ENCODE measurements at places on chromosomes 12 and 14.

DNA sequence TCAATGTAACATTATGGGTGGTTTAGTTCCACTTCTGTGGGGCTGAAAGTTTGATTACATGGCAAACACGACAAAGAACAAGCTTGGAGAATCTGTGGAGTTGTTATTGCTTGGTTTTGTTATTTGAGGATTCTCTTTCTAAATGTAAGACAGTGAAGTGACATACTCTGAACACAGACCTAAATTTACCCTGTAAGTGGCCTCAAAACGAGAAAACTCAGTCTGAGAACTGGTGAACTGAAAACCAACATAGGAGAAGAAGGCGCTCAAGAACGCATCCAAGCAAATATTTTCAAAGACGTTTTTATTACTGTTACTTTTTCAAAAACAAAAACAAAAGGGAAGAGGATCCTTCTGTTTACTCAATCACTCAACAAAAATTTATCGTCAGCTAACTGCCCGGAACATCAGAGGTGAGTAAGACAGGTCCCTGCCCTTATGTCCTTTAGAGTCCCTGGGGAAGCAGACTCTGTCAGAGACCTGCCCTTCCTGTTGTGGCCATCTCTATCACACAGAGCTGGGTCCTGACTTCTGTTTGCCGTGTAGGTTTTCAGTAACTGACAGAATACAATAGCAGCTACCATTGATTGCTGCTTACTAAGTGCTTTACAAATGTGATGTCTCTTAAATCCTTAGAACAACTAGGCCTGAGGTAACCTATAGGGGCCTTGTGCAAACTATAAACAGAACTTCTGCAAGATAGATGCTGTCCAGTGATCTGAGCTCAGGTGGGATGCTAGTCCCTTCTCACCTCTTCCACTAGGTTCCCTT lies 79.3 kb upstream of the C12orf71 start:
- DNase-seq, result no peak

DNA sequence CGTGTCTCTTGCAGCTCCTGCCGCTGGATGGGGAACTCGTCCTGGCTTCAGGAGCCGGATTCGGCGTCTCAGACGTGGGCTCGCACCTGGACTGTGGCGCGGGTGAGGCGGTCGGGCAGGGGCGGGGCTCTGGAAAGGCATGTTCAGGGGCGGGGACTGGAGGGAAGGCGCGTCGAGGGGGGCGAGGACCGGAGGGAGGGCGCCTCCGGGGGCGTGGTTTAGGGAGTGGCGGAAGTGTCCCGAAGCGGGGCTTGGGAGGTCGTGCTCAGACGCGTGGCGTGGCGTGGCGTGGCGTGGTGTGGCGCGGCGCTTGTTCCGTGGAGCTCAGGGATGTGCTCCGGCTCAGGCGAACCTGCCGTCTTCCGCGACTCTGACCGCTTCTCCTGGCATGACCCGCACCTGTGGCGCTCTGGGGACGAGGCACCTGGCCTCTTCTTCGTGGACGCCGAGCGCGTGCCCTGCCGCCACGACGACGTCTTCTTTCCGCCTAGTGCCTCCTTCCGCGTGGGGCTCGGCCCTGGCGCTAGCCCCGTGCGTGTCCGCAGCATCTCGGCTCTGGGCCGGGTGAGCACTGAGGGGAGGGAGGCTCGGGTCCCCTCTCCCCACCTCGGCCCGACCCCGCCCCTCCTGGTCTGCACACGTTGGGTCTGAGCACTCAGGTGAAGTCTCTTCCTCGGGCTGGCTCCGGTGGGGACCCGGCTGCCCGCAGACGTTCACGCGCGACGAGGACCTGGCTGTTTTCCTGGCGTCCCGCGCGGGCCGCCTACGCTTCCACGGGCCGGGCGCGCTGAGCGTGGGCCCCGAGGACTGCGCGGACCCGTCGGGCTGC lies 6.2 kb downstream of the AMN start:
- peak; percentile 10 for DNase-seq

- peak; percentile 30 for DNase-seq
Observed at GRCh38 chr12:14952299-14952921, 9.0 kb downstream of the ARHGDIB start.

DNA sequence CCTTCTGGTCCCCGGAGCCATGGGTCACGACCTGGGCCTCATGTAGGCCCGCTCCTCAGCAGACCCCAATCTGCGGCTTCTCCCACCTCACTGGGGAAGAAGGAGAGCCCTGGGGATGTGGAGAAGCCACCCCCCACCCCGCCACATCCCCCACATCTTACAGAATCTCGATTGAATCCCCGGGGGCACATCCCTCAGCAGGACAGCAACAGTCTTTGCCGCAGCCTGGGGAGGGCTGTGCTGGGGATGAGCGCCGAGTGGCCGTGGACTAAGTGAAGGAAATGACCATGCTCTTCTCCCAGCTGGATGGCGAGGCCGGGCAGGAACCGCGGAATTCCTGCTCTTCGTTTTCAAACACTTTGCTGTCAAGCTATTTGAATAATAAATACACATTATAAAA lies 169.0 kb upstream of the RTL1 start:
- DNase-seq, result no peak

GRCh38 chr12:52006726-52007157 lies at the start of gene TAMALIN:
TSS of gene TAMALIN (plus strand) at chr12:52006946. CDS start at chr12:52007020, 74 bp downstream.
- no peak for DNase-seq

DNA sequence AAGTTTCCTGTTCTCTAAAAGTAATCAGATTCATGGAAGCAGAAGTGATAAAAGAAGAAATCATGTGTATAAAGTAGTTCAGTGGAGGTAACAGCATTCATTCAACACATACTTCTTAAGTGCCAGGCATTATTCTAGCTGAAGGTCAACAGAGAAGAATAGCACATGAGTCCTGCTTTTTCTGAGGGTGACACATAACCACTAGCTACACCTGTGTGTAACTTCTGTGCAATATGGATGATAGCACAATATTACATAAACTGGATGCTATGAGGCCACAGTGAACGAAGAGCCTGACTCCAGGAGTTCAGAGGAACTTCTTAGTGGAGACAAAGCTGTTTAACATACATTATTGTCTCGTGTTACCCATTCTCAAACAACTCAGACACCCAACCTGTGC lies 114.3 kb upstream of the PCED1B start:
- no peak for DNase-seq

- DNase-seq, result no peak
Observed at GRCh38 chr14:29486132-29486531, 441.5 kb downstream of the PRKD1 start.

DNA sequence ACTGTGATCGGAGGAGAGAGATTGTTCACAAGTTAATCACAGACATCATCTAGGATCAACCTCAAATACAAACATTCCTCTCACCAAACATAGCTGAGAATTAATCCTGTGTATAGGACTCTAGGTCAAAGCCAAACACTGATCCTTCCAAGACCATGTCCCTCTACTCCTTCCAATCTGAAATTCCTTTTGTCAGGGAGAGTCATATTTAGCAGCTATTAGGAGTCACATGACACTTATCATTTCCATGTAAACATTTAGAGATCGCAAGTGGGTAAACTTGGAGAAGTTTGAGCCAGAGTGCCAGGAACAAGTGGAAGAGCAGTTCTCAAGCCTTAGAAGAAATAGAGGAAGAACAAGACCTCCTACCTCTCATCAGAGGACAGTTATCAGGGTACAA lies 13.5 kb downstream of the OR2AP1 start:
- DNase-seq, result no peak

GRCh38 chr12:52693261-52693660 lies 10.1 kb downstream of the KRT77 start:
- no peak for DNase-seq

- peak; percentile 40 for DNase-seq
Observed at GRCh38 chr14:73887694-73888459, 1.2 kb downstream of the ZNF410 start.

DNA sequence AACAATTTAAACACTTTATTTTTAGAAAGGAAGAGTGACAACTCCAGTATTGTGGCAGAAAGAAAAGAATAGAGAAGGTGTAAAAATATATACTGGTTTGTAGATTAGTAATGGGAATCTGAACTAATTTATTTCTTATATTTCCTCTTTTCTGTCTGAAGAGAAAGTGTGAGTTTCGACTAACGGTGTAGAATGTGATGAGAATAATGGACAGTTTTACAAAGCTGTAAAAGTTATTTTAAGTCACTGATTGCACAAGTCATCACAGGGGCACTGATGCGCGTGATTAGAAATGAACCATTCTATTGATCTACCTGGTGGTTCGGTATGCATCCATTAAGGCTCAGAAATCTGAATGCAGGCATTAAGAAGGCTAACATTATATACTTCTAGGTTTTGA lies 158.5 kb upstream of the ATXN7L3B start:
- DNase-seq, result no peak

DNA sequence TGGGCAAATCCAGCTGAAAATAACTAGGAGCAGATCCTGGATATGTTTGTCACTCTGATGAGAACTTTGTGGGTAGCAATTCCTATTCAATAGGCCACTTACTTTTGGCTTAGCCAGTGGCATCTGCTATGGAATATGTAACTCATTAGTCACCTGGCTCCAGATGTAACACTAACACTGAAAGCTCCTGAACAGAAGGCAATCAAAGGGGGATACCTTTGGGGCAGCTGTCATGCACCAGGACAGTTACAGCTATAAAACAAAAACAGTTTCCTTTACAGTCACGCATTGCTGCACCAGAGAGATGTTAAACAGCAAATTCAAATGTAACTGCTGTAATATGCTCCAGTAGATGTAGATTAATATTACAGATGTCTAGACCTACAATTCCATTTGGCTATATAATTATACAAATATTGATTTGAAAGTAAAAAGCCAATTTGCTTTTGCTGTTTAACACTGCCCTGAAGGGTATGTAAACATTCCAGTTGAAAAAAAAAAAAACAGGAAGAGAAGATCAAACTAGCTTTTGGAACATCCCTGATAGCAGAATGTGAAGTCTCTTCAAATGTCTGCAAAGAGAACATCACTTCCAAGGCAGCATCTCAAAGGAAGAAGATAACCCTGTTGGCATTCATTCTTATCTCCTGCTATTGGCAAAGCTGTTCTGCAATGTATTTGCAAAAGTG lies 18.4 kb downstream of the RACGAP1 start:
- DNase-seq, result no peak

GRCh38 chr12:3641428-3642018 lies 111.4 kb downstream of the CRACR2A start:
- DNase-seq, result no peak

DNA sequence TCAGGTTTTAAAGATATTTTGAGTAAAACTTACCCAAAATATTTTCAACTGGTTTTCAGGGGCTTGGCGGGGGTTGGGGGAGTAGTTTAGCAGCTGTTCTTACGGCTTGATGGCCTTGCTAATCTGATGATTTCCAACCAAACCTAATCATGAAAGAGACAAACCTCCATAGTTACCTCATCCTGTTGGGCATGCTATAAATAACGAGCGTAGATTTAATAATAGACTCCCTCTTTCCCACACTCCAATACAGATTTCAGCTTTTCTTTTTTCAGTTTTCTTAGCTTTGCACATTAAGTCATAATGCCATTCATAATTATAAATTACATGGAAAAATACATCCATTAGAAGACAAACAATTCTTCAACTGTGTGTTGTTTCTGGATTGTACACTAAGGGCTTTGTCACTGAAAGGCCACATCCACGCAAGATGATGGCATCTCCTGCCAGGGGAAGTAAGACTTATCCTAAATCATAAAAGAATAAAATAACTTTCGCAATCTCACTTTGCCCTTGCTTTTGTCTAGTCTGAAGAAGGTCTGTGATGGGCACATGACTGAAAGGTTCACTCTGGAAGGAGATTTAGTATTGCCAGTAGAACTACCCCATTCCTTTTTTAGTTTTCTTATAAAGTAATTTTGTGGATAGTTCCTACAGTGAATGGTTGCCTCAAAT lies 23.2 kb downstream of the ITPR2 start:
- DNase-seq, result no peak

DNA sequence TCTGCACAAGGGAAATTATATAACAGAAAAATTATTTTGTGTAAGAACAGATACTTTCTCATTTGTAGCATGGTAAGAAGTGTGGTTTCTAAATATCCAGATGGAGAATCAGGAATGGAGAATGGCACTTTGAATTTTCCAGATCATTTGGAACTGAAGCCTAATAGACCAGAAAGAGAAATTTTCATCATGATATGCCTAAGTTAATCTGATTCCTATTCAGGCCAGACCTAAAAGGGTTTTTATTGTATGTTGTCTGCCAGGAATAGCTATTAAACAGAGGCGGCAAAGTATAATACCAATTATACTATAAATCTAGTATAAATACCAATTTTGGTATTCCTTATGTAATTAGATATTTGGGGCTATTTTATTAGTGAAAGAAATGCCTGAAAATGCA lies 382.7 kb upstream of the FAR2 start:
- DNase-seq, result no peak

DNA sequence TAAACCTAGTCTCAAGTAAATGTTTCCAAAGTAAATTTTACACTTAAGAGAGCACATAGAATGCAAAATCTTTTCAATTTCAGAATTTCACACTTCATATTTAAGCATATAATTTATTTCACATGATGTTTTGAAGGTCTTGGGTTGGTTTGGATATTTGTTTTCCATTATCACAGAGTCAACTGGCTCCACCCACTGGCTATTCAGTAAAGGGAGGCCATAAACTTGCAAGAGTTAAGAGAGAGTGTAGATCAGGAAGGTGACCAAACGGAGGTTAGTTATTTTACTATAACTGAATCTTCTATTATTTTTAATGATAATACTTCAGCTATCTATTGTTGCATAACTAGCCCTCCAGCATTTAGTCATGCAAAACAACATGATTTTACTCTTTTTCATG lies 6.2 kb upstream of the CPNE8 start:
- peak; percentile 48 for DNase-seq

DNA sequence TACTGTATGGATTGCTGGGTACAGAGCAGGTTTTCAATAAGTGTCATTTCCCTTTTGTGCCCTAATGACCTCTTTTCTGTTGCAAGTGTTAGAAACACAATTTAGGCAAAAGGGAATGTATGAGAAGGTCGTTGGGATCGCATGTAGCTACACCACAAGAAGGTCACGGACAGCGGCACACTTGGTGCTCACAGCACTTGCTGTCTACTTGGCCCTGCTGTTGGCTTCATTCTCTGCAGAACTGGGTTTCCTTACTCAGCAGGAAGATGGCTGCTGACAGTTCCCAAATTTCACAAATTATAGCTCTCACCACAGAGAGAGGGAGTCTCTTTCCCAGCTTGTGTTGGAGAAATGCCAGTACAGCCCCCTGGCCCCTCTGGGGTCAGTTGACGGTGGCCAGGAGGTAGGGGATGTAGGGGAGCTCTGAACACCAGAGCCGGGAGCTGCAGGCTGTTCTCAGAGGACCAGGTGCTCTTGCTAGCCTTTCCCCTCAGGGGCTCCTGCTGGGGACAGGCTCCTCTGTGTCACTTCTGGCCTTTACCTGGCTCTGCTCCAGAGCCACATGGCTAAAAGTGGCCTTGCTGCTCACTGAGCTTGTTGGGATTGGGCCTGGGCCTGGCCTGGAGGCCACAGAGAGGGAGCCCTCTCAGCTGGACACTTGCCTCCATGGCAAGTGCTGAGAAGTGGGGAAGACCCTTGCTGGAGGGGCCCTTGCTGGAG lies 50.9 kb upstream of the BCL7A start:
- DNase-seq, result no peak

- DNase-seq, result no peak
Observed at GRCh38 chr12:78330131-78330530, 499.4 kb downstream of the NAV3 start.

DNA sequence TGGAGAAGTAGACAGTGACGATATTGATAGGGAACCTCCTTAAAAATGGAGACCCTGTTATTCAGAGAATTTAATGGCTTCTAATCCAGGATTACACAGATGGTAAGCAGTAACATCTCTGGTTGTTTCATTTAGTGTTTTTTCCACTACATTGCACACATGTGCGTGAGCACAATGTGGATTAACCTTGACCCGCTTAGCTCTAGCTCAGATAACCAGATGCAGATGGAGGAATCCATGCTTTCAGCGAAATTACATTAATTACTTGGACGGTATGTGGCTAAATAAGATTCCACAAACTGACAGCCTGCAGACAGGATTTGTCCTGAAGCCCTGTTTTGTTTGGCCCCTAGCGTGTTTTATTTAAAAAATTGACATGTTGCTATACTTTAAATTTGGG lies 378.4 kb downstream of the CCDC91 start:
- no peak for DNase-seq
